ENCODE measurements at places on chromosomes 6 and 20. TPM values are rescaled to one million over a fixed set of nuclear protein-coding genes. Genes with fewer than 3 reads are reported as not detected.

GRCh38 chr6:35044761-35045421, 96.2 kb downstream of the TCP11 start:
- no peaks in the 10 kb centered on the region for H3K27me3 ChIP-seq
- H3K4me1 ChIP-seq: peaks cover 23% of the 10 kb centered on the region
- H3K36me3 ChIP-seq: peaks cover 4% of the 10 kb centered on the region
- H3K4me3 ChIP-seq: no peak overlapping the region
- no peak overlapping the region for H3K27ac ChIP-seq

GRCh38 chr20:25032065-25032477, 25.9 kb downstream of the ACSS1 start:
- H3K4me1 ChIP-seq: peaks cover 16% of the 10 kb centered on the region
- no peak overlapping the region for H3K27ac ChIP-seq
- H3K27me3 ChIP-seq: no peaks in the 10 kb centered on the region
- DNase-seq: no peak

DNA sequence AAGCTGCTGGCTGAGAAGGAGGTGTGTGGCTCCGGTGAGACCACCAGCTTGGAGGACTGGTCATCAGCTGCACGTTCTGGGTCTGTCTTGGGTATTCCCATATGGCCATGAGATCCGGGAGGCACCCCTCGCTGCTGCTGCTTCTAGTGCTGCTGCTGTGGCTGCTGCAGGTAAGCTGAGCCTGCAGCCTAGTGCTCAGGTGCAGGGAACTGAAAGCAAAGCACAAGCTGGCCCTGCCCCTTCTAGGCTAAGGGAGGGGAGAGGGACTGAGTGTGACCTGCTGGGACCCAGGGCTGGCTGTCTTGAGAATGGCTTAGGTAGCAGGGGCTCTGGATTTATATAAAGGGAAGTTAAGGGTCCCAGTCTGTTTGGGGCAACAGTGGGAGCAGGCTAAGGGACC, 403 bp downstream of the CDH26 start:
- DNase-seq: no peak
- peaks cover 12% of the 10 kb centered on the region for H3K4me1 ChIP-seq
- H3K27me3 ChIP-seq: no peaks in the 10 kb centered on the region
- no peaks in the 10 kb centered on the region for H3K36me3 ChIP-seq

DNA sequence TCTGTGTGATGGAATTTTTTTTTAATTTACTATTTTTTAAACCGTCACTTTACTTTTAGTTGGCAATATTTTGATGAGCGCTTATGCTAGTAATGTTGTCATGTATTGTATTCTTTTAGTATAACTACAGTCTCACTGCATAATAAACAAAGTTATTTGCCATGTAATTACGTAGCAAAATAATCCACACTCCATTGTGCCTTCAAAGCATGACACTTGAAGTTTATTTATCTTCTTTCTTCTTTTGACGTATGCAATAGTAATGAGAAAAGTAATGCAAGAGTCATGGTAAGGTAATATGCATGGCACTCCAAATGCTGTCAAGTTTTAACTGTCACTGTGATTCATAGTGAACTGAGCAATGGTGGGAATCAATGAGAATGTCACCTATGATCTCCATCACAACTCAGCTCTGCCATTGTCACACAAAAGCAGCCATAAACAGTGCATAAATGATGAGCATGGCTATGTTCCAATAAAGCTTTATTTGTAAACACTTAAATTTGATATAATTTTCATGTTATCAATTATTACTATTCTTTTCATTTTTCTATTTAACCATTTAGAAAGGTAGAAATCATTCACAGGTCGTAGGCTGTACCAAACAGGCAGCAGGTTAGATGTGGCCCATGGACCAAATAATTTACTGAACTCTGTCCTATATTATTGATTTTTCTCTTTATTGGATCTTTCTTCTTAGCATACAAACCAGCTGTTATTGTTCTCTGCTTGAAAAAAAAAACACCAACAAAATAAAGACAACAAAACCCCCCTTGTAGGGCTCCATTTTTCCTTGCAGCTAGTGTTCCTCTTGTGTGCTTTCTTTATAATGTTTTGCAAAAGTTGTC, 27.1 kb downstream of the RNF217 start:
- H3K27ac ChIP-seq: no peak overlapping the region
- no peak overlapping the region for H3K4me3 ChIP-seq
- no peaks in the 10 kb centered on the region for H3K36me3 ChIP-seq
- no peaks in the 10 kb centered on the region for H3K27me3 ChIP-seq

DNA sequence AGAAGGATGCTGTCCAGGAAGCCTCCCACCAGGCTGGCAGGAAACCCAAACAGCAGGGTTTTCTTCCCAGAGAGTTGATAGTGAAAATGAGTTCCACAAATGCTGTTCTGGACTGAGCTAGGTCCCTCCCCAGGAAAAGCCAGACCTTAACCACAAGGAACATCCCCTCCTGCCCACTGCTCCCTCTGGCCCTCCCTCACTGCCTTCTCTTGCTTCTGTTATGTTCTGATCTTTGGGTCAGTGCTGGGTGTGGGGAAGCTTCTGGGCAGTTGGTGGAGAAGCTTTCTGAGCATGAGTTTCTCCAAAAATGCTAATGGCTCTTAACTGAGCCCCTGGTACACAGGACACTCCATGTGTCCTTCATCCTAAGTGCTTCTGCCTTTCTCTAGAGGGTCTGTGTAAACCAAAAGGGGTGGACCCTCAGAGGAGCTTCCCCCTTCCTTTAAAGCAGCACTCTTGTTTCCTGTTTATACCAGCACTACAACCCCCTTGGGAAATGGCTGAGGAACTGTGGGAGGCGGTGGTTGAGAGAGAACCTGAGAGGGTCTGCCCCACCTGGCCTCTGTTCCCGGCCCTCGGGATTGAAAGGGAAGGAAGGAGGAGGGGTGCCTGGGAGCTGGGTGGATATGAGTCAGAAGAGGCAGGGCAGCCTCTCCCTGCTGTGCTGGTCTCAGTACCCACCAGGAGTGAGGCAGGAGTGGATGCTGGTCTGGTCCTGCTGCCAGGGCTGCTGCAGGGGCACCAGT, 42.0 kb downstream of the CDS2 start:
- peaks cover 15% of the 10 kb centered on the region for H3K4me1 ChIP-seq
- H3K27me3 ChIP-seq: no peaks in the 10 kb centered on the region
- H3K36me3 ChIP-seq: no peaks in the 10 kb centered on the region
- no peak overlapping the region for H3K27ac ChIP-seq
- no peak overlapping the region for H3K4me3 ChIP-seq

Gene TSPO2
- not detected for total RNA-seq

Gene COX4I2
- not detected for total RNA-seq

DNA sequence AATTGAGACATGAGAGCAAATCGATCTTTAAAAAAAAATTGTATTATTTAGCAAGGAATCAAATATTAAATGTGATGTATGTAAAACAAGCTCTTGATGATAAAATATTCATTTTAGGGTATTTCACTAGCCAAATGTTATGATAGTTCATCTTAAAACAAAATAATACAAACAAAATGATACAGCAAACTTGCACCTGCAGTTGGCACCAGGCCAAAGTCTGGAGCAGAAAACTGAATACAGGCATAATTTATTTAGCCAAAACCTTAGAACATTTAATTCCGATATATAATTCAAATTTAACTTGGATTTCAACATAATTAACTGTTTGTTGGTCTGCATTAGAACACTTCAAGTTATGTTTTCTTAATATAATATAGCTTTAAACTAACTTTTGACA, 60.9 kb downstream of the EPHA7 start:
- no peak overlapping the region for H3K4me3 ChIP-seq
- no peaks in the 10 kb centered on the region for H3K4me1 ChIP-seq
- H3K27ac ChIP-seq: no peak overlapping the region
- H3K36me3 ChIP-seq: no peaks in the 10 kb centered on the region

Gene ERMARD
- total RNA-seq: 42.8 TPM

GRCh38 chr6:15420959-15421438, 175.1 kb downstream of the JARID2 start:
- H3K4me3 ChIP-seq: no peak overlapping the region
- DNase-seq: no peak

- no peaks in the 10 kb centered on the region for H3K36me3 ChIP-seq
- H3K4me3 ChIP-seq: no peak overlapping the region
- no peak overlapping the region for H3K27ac ChIP-seq
- DNase-seq: no peak
- H3K27me3 ChIP-seq: peaks cover 99% of the 10 kb centered on the region
Observed at GRCh38 chr6:169880516-169880915, 129.1 kb downstream of the ERMARD start.

Gene SLC22A23
- total RNA-seq: 11.9 TPM

Gene AVP
- total RNA-seq: not detected
